Hair follicular keratinocyte (primary cell): ENCODE measurements at places on chromosomes 7 and 10. TPM values are rescaled to one million over a fixed set of nuclear protein-coding genes. Genes with fewer than 3 reads are reported as not detected.

The IFIT1 gene
- total RNA-seq = 0.19 and 2.0 TPM in 2 replicates

The CASTOR2 gene
- total RNA-seq = 1.5 and 7.3 TPM in 2 replicates

The SRRM3 gene
- 0.30 and 1.2 TPM in 2 replicates for total RNA-seq

The ANK3 gene
- 5.4 and 7.3 TPM in 2 replicates for total RNA-seq

The KAZALD1 gene
- 0.15 and 0.23 TPM in 2 replicates for total RNA-seq

The PLEKHS1 gene
- total RNA-seq = not detected in 2 replicates

The GDI2 gene
- 347 and 360 TPM in 2 replicates for total RNA-seq

The PNLIP gene
- total RNA-seq = not detected in 2 replicates

The SNX10 gene
- total RNA-seq = 4.2 and 5.7 TPM in 2 replicates

The SFRP4 gene
- not detected in 2 replicates for total RNA-seq

The ADAMTS14 gene
- total RNA-seq = 0.19 TPM in 1 of 2 replicates, not detected in the other

The PHYHIPL gene
- total RNA-seq = not detected in 2 replicates

The LRRN3 gene
- 0.16 TPM in 1 of 2 replicates, not detected in the other for total RNA-seq

The NEUROG3 gene
- total RNA-seq = not detected in 2 replicates

The PAOX gene
- total RNA-seq = 2.5 and 6.9 TPM in 2 replicates

The SLC16A9 gene
- 7.8 and 8.4 TPM in 2 replicates for total RNA-seq

The FFAR4 gene
- total RNA-seq = not detected in 2 replicates

The IDI2 gene
- total RNA-seq = not detected in 2 replicates
